ENCODE measurements at places on chromosomes 2 and 18.

DNA sequence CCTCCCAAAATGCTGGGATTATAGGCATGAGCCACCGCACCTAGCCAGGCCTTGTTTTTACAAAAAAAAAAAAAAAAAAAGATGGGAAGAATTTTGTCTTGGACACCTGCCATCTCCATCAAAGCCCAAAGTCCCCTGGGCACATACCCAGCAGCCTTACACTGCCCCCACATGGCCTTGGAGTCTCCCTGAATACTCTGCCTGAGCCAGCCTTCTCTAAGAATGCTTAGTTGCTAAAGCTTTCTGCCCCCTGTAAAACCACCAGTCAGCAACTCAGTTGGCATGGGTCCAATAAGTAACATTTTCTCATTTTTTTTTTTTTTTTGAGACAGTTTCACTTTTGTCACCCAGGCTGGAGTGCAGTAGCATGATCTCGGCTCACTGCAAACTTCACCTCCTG is 40.6 kb downstream of the SPC25 start:
- DNase-seq = no peak

GRCh38 chr2:164574931-164575330 is 46.4 kb downstream of the GRB14 start:
- no peak for DNase-seq

DNA sequence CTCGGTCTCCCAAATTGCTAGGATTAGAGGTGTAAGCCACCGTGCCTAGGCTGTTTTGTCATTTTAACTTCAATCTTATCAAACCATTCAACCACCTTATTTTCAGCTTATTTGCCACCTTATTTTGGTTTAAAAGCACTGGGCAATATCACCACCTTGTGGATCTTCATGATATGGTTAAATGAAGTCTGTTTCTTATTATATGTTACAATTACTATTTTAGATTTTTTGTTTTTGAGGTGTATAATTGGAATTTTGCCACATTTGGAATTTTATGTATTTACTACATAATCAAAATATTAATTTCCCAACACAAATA is 43.8 kb upstream of the SCN9A start:
- DNase-seq = no peak

- no peak for DNase-seq
Observed at GRCh38 chr2:166179201-166179600, 51.4 kb upstream of the SCN1A start.

Measured in epithelial cell of prostate (primary cell).